ENCODE measurements at places on chromosomes 6 and 20. TPM values are rescaled to one million over a fixed set of nuclear protein-coding genes. Genes with fewer than 3 reads are reported as not detected.

The PROKR2 gene
- polyA plus RNA-seq, result not detected

The NKAPL gene
- polyA plus RNA-seq, result 7.2 TPM

The HLA-DQB1 gene
- polyA plus RNA-seq, result 28.9 TPM

The SMIM8 gene
- polyA plus RNA-seq, result 9.7 TPM

The PDE10A gene
- 17.7 TPM for polyA plus RNA-seq

DNA sequence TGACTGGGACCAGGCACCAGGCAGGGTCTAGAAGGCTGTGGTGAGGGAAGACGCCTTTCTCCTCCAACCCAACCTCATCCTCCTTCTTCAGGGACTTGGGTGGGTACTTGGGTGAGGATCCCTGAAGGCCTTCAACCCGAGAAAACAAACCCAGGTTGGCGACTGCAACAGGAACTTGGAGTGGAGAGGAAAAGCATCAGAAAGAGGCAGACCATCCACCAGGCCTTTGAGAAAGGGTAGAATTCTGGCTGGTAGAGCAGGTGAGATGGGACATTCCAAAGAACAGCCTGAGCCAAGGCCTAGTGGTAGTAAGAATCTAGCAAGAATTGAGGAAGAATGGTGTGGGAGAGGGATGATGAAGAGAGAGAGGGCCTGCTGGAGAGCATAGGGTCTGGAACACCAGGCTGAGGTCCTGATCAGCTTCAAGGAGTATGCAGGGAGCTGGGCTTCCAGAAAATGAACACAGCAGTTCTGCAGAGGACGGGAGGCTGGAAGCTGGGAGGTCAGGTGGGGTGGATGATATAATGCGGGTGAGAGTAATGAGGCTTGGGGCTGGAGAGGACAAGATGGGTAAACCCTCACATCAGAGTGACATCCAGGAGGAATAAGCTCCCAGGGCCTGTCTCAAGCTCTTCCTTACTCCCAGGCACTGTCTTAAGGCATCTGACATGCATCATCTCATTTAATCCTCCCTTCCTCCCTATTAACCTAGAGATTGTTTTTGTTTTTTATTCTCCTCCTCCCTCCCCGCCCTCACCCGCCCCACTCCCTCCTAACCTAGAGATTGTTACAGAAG lies 45.2 kb upstream of the TTPAL start:
- no peak for DNase-seq

DNA sequence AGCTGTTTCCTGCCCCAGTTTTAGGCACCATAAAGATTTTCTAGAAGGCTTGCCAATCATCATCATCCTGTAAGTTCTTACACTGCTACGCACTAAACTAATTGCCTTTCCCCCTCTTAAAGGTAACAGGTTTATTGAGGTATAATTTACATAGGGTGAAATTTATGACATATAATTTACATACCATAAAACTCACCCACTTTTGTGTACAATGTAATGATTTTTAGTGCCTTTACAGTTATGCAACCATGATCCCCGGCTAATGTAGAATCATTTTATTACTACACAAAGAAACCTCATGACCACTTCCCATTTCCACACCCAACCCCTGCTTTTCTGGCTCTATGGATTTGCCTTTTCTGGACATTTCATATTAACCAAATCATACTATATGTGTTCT lies 21.1 kb downstream of the GCNT2 start:
- DNase-seq, result no peak

DNA sequence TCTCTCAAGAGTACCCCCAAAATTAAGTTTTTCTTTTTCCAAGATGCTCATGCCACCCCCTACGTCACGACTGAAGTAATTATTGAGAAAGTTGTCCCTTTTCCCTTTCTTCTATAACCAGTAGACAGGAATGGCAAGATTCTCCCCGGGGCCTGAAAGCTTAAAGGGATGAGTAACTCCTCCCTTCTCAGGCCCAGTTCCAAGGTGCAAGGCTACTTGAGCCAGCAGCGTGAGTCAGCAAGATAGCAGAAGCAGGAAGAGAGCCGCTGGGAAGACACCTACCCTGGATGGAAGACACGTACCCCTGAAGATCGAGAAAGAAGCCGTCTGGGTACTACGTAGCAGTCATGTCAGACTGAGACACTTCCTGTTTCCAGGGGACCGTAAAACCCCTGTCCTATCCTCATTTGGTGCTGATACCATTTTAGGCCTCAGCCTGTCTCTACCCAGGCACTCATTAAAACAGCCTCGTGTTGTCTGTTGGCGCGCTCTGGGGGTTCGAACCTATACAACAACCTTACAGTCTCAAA lies 241.0 kb downstream of the ADGRG6 start:
- peak; percentile 47 for DNase-seq

- no peak for DNase-seq
These were observed at the start of gene GPR31 for GRCh38 chr6:167157863-167158262. Gene GPR31, minus strand, starts transcription at chr6:167157980. Its CDS starts 149 bp downstream, at chr6:167157831.

DNA sequence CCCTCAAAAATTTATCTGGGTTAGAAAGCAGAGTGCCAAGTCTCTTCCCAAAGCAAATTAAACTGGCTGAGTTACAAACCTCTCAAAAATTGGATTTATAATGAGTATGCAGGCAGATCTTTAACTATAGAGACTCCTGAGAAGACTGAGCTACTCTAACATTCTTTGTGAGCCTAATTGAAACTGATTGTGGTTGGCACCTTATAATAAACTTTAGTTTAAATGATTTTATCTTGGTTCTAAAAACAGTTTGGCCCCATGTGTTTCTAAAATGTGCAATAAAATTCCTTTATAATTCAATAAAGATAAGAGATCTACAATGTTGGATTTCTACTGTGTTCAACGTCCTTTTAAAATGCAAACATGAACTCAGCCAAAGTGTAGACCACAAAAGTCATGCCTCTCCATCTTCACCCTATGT lies 480.2 kb upstream of the RNF217 start:
- DNase-seq, result no peak

- DNase-seq, result no peak
These were observed 146.9 kb upstream of the C6orf118 start for GRCh38 chr6:165456286-165456685.

- no peak for DNase-seq
These were observed 51.4 kb upstream of the NUP153 start for GRCh38 chr6:17758119-17758518.

DNA sequence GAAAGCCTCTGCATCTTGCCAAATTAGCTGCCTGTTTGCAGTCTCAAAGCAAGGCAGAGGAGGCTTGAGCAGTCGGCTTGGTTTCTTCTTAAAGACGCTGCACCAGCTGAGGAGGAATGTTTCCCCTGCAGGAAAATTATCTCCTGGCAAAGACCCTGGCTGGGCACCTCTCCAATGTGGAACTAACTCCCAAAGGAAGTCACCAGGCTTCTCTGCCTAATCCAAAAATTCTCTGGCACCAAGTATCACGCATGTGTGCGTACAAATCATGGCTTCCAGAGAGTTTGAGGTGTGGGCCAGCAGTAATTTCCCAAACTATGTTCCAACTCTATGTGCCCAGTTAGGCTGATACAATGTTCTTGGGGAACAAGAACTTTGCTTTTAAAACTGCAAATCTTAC lies 176.2 kb downstream of the KIF16B start:
- peak; percentile 48 for DNase-seq

- no peak for DNase-seq
These were observed 135.8 kb upstream of the FOXA2 start for GRCh38 chr20:22720206-22720605.

GRCh38 chr6:158868890-158869825 lies 50.0 kb upstream of the EZR start:
- peak; percentile 87 for DNase-seq

DNA sequence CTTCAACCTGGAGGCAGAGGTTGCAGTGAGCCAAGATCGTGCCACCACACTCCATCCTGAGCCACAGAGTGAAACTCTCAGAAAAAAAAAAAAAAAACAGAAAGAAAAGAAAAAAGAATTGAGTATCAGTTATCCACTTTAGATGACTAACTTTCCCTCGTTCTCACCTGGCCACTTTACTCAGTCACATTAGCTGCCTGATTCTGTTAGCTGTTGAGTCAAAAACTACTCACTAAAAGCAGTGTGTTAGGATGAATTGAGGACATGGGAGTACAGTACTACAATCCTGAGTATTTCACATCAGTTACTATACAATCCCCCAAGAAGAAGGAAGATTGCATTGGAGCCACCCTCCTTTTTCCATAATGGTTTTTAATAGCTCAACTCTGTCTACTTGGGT lies 114.6 kb downstream of the ADAT2 start:
- DNase-seq, result no peak

Data from heart left ventricle (tissue), 16 donors.